Lung (tissue), 17 donors: ENCODE measurements at places on chromosomes 1 and 21. TPM values are rescaled to one million over a fixed set of nuclear protein-coding genes. Genes with fewer than 3 reads are reported as not detected.

The MYOC gene
- 1.8 TPM for total RNA-seq

The CDC20 gene
- 6.1 TPM for total RNA-seq

GRCh38 chr1:80961464-80962190 is 839.1 kb upstream of the ADGRL2 start:
- no peak for DNase-seq

- DNase-seq = no peak
Measured at GRCh38 chr1:9182784-9183257, 51.8 kb upstream of the H6PD start.
